ENCODE measurements at places on chromosomes 1 and 21. TPM values are rescaled to one million over a fixed set of nuclear protein-coding genes. Genes with fewer than 3 reads are reported as not detected.

The CRABP2 gene
- 19.6 TPM for total RNA-seq

The SMIM1 gene
- 6.4 TPM for total RNA-seq

The DYRK1A gene
- total RNA-seq: 35.2 TPM

The FCAMR gene
- not detected for total RNA-seq

The SPRR2B gene
- total RNA-seq: not detected

The MEF2D gene
- 30.7 TPM for total RNA-seq

The HES3 gene
- not detected for total RNA-seq
